GM13977 (cell line): ENCODE measurements at places on chromosomes 12 and 14.
A peak's percentile ranks its signal among the peaks of the same experiment; 100 is the strongest.

GRCh38 chr14:105166571-105167302, 1.8 kb downstream of the JAG2 start:
- no peak for DNase-seq

DNA sequence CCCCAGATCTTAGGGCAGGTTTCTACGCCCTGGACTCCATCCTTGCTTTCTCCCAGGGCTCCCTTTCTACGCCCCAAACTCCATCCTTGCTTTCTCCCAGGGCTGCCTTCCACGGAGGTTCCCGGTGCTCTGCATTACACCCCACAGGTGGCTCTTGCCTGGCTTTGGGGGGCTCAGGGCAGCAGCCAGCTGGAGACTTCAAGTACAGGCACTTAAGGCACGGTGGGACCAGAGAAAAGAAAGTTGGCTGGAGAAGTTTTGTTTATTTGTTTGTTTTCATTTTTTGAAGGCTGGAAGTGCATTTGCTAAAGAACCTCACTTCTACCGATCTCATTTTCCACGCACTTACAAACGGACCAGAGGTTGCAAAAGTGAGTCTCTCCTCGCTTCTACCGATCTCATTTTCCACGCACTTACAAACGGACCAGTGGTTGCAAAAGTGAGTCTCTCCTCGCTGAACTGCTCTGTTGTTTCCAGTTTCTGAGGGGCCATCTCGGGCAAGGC, 103.8 kb upstream of the MED13L start:
- DNase-seq, result no peak

GRCh38 chr12:53983568-53983949, 1.4 kb upstream of the HOXC10 start:
- DNase-seq, result no peak

DNA sequence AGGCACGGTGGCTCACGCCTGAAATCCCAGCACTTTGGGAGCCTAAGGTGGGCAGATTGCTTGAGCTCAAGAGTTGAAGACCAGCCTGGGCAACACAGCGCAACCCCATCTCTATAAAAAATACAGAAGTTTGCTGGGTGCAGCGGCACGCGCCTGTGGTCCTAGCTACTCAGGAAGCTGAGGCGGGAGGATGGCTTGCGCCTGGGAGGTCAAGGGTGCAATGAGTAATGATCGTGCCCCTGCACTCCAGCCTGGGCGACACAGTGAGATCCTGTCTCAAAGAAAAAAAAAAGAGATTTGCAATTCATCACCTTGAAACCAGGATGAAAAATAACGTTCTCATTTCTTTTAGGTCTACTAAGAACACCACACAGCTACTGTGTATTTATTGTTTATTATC, 4.0 kb downstream of the STX2 start:
- no peak for DNase-seq

GRCh38 chr12:80353254-80353653, 90.8 kb upstream of the PTPRQ start:
- DNase-seq, result no peak

DNA sequence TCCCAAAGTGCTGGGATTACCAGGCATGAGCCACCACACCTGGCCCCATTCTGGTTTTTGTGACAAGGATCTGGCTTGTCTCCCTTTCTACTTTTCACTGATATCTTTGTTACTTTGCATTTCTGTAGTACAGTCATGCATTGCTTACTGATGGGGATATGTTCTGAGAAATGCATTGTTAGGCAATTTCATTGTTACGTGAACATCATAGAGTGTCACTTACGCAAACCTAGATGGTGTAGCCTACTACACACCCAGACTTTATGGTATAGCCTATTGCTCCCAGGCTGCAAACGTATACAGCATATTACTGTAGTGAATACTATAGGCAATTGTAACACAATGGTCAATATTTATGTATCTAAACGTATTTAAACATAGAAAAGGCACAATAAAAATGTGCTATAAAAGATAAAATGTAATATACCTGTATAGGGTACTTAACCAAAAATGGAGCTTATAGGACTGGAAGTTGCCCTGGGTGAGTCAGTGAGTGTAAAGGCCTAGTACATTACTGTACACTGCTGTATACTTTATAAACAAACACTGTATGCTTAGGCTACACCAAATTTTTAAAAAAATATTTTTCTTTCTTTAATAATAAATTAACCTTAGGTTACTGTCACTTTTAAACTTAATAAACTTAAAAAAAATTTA, 16.0 kb downstream of the MRPL42 start:
- no peak for DNase-seq

GRCh38 chr12:74285773-74286172, 251.9 kb upstream of the ATXN7L3B start:
- DNase-seq, result no peak

DNA sequence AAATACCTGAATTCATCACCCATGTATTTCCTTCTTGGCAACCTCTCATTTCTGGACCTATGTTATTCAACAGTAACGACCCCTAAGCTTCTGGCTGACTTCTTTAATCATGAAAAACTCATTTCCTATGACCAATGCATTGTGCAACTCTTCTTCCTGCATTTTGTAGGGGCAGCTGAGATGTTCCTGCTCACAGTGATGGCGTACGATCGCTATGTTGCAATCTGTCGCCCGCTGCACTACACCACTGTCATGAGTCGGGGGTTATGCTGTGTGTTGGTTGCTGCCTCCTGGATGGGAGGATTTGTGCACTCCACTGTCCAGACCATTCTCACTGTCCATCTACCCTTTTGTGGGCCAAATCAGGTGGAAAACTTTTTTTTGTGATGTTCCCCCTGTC, 356 bp downstream of the OR4Q2 start:
- DNase-seq, result no peak

- DNase-seq, result no peak
These were observed 48.7 kb downstream of the SRGAP1 start for GRCh38 chr12:63893170-63893569.

DNA sequence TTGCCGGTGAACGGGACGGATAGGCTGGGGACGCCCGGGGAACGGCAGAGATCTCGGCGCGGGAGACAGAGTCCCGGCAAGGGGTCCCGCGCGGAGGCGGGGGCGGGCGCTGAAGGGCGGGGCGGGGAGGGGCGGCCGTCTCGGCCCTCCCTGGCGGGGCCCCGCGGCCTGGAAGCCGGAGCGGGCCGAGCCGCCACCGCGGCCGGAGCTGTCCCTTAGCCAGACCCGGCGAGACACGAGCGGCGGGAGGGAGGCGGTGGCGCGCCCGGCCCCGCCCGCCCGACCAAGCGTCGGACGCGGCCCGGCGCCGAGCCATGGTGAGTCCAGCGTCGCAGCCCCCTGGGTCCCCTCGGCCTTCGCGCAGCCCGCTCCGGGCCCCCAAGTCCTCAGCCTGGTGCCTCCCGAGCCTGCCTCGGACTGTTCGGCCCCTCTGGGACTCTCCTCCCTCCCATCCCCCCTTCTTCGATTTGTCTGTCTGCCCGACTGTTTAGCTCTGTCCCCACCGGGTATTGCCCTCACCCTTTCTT, at the start of gene ARHGEF40:
Gene ARHGEF40 (plus strand): TSS at position 222 of the 527 bp plus-strand sequence. CDS start 93 bp downstream, at position 315.
- DNase-seq, result peak; percentile 62

DNA sequence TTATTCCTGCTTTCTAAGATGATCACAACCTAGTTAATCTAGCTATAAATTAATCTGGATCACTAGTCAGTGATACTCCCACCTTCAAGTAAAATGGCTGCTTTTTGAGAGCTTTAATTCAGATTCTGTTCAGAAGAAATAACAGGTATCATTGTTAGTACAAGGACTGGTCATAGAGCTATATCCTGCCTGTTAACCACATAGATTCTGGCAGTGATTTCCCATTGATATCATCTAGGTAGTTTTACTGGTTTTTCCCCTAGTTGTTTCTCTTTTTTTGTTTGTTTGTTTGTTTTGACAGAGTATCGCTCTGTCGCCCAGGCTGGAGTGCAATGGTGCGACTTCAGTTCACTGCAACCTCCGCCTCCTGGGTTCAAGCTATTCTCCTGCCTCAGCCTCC, 39.0 kb upstream of the HIF1A start:
- DNase-seq, result no peak

GRCh38 chr12:65586796-65587195, 237.5 kb upstream of the HMGA2 start:
- DNase-seq, result no peak

GRCh38 chr12:66944365-66944764, 265.5 kb upstream of the GRIP1 start:
- DNase-seq, result no peak
